ENCODE measurements at places on chromosomes 1 and 21. TPM values are rescaled to one million over a fixed set of nuclear protein-coding genes. Genes with fewer than 3 reads are reported as not detected.

The ATP1A4 gene
- not detected for total RNA-seq

GRCh38 chr1:174837386-174837785 is 162.4 kb upstream of the CACYBP start:
- H3K4me3 ChIP-seq, result no peak overlapping the region
- DNase-seq, result no peak
- H3K4me1 ChIP-seq, result no peaks in the 10 kb centered on the region
- H3K36me3 ChIP-seq, result no peaks in the 10 kb centered on the region
- H3K27ac ChIP-seq, result no peak overlapping the region

- no peaks in the 10 kb centered on the region for H3K27me3 ChIP-seq
- H3K4me1 ChIP-seq, result peaks cover 32% of the 10 kb centered on the region
- no peaks in the 10 kb centered on the region for H3K36me3 ChIP-seq
- no peak overlapping the region for H3K4me3 ChIP-seq
Observed at GRCh38 chr1:89312572-89312971, 39.9 kb upstream of the GBP5 start.

- no peaks in the 10 kb centered on the region for H3K27me3 ChIP-seq
- H3K4me1 ChIP-seq, result peaks cover 33% of the 10 kb centered on the region
- no peak overlapping the region for H3K4me3 ChIP-seq
- peaks cover 24% of the 10 kb centered on the region for H3K36me3 ChIP-seq
Observed at GRCh38 chr1:203871114-203871880, 9.9 kb downstream of the SNRPE start.

- no peaks in the 10 kb centered on the region for H3K27me3 ChIP-seq
- no peak overlapping the region for H3K27ac ChIP-seq
- no peak for DNase-seq
- no peak overlapping the region for H3K4me3 ChIP-seq
Observed at GRCh38 chr1:8382608-8383505, 64.9 kb downstream of the SLC45A1 start.

The ARL8A gene
- total RNA-seq, result 42.6 TPM

DNA sequence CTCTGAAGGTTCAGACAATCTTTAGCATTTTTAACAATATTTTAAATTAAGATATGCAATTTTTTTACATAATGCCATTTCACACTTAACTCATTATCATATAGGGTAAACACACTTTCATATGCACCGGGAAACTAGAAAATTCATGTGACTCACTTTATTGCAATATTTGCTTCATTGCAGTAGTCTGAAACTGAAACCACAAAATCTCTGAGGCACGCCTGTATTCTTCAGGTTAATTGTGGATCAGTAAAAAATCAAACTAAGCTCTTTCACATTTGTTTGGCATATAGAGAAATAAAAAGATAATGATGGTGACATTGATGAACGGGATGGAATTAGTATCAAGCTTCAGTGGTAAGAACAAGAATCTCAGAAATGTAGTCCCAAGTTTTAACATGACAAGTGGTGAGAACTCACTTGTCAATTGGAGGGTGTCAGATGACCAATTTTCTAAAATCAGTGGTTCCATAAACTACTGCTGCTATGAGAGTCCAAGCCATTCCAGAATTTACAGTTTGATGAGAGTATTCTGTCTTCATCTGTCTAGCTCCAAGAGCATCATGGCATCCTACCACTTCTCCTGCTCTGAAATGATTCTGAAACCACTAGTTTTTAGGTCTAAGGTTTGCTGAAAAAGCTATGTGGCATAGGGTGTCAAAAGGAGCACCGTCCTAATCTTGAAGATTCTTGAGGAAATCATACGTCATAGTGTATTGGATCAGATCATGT is 281.0 kb downstream of the PTPRC start:
- no peak overlapping the region for H3K4me3 ChIP-seq
- no peak overlapping the region for H3K27ac ChIP-seq
- DNase-seq, result no peak
- no peaks in the 10 kb centered on the region for H3K36me3 ChIP-seq
- H3K4me1 ChIP-seq, result no peaks in the 10 kb centered on the region

The KRTAP19-2 gene
- not detected for total RNA-seq

- no peak overlapping the region for H3K27ac ChIP-seq
- DNase-seq, result no peak
- no peaks in the 10 kb centered on the region for H3K36me3 ChIP-seq
- no peaks in the 10 kb centered on the region for H3K27me3 ChIP-seq
- no peak overlapping the region for H3K4me3 ChIP-seq
Observed at GRCh38 chr1:42730988-42731387, 9.0 kb downstream of the CLDN19 start.

The EFNA1 gene
- 35.7 TPM for total RNA-seq

The BSND gene
- 0.09 TPM for total RNA-seq

DNA sequence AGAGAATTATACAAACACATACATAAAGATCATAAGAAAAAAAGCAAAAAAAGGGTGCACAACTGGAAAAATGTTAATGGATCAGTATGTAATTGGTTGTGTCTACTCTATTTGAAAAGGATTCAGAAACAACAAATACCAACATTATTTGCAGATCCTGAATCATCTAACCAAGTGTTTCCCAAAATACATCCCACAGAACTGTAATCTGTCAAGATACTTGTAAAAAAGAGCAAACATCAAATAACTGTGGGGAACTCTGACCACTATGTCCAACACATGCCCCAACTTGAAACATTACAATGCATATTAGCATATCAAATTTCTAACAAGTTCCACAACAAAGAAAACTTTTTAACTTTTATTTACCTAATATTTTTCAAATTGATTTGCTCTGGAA is 22.6 kb downstream of the ANKRD13C start:
- H3K27ac ChIP-seq, result no peak overlapping the region
- DNase-seq, result no peak
- H3K27me3 ChIP-seq, result no peaks in the 10 kb centered on the region
- peaks cover 25% of the 10 kb centered on the region for H3K4me1 ChIP-seq
- no peak overlapping the region for H3K4me3 ChIP-seq
- 0 out of 2 replicates have a peak, but pooled peaks cover 5% of the 10 kb centered on the region for H3K36me3 ChIP-seq

DNA sequence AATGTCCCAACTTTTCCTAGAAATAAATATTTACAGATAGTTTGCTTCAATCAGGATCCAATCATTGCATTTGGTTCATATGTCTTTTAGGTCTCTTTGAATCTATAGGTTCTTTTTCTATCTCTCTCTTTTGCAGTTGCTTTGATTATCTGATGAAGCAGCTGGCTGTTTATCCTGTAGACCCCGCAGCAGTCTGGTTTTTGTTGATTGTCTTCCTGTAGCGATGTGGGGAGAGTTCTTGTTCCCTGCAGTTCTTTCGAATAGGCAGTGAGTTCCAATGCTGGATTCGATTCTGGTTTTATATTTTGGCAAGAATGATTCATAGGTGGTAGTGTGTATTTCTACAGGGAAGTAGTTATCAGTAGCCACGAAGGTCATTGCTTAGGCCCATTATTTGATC is 7.4 kb upstream of the MIXL1 start:
- no peaks in the 10 kb centered on the region for H3K4me1 ChIP-seq
- H3K27ac ChIP-seq, result no peak overlapping the region
- H3K36me3 ChIP-seq, result no peaks in the 10 kb centered on the region
- no peak for DNase-seq
- no peaks in the 10 kb centered on the region for H3K27me3 ChIP-seq

GRCh38 chr1:52907068-52907811 is 14.3 kb downstream of the ECHDC2 start:
- peak; percentile 51 for DNase-seq
- no peak overlapping the region for H3K27ac ChIP-seq
- peaks cover 6% of the 10 kb centered on the region for H3K4me1 ChIP-seq
- no peaks in the 10 kb centered on the region for H3K27me3 ChIP-seq
- H3K36me3 ChIP-seq, result no peaks in the 10 kb centered on the region

The GPR37L1 gene
- total RNA-seq, result 0.33 TPM

The MYCL gene
- total RNA-seq, result 6.2 TPM

The S100A12 gene
- total RNA-seq, result not detected

The GBP7 gene
- not detected for total RNA-seq

DNA sequence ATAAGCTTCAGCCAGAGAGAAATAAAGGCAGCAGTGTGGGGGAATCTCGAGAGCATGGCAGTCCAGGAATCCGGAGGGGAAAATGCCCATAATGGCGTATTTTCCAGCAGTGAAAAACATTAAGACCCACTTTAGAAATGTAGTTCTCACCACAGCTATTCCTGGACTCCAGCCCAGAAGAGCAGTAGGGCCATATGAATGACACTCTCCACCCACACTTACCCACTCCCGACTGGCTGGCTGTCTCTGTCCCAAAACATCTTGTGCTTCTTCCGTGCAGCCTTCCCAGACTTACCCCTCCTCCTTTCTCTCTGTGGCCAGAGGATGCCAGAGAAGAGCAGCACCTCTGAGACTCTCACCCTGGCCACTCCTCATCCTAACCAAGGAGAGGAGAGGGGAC is 56.4 kb downstream of the TRABD2B start:
- no peak overlapping the region for H3K4me3 ChIP-seq
- no peaks in the 10 kb centered on the region for H3K36me3 ChIP-seq
- H3K27me3 ChIP-seq, result no peaks in the 10 kb centered on the region
- peaks cover 6% of the 10 kb centered on the region for H3K4me1 ChIP-seq

DNA sequence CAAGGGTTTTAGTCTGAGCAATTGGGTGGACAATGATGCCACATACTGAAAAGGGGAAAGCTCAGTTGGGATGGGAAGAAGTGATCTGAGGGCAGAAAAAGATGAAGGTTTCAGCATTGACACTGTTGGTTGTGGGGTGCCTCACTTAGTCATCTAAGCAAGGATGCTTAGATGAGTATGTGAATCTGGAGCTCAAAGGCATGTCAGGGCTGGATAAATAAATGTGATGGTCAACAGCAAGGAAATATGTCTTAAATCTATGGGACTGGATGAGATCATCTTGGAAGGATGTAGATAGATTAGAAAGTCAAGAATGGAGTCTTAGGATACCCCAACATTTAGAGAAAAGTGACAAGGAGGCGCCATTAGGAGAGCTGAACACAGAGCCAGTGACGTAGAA is 114.6 kb downstream of the ZBTB18 start:
- H3K27ac ChIP-seq, result peak overlapping the region; percentile 83
- H3K4me3 ChIP-seq, result no peak overlapping the region
- H3K36me3 ChIP-seq, result no peaks in the 10 kb centered on the region
- no peaks in the 10 kb centered on the region for H3K27me3 ChIP-seq
- DNase-seq, result no peak

- no peaks in the 10 kb centered on the region for H3K27me3 ChIP-seq
- DNase-seq, result no peak
- no peaks in the 10 kb centered on the region for H3K4me1 ChIP-seq
- no peaks in the 10 kb centered on the region for H3K36me3 ChIP-seq
- no peak overlapping the region for H3K4me3 ChIP-seq
- H3K27ac ChIP-seq, result no peak overlapping the region
Observed at GRCh38 chr21:31284797-31285397, 59.2 kb downstream of the TIAM1 start.

The G0S2 gene
- 2.4 TPM for total RNA-seq

DNA sequence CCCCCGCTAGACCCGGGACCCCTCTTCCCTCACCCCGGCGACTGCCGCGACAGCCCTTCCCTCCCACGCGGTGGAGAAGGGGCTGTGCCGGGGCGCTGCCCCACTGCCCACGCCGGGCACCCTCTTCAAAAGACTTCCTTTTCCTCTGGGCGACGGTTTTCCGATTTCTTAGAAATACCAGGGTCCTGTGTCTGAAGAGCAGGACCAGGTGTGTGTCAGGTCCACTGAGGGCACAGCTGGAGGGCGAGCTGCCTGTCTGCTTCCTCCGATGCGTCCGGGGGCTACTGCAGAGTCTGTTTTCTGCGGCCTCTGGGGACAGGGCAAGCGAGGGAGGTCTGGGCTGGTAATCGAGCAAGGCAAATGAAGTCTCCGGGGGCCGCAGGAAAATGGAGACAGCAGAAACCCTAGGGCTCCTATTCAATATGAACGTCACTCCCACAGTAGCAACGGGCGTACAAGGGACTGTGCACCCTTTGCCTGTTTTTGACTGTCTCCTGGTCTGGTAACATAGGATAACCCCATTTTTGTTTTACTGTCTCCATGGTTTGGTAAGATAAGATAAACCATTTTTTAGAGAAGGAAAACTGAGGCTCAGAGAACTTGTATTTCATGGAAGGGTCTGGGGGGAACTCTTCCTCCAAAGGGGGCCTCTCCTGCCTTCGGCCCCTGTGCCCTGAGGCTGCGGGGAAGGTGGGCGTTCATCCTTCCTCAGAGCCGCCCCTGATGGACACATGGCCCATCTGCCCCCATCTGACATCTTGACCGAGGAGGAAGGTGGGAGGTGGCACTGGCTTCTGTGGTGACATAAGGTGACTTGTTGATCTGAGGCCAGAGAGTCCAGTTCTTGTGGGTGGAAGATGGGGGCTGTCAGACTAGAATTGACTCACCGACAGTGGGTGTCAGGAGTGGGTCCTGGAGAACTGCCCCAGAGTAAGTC is 970 bp downstream of the TNFRSF1B start:
- no peaks in the 10 kb centered on the region for H3K27me3 ChIP-seq
- DNase-seq, result no peak
- H3K36me3 ChIP-seq, result no peaks in the 10 kb centered on the region
- peaks cover 14% of the 10 kb centered on the region for H3K4me1 ChIP-seq
- H3K4me3 ChIP-seq, result no peak overlapping the region
- H3K27ac ChIP-seq, result no peak overlapping the region
